Muscle of arm (tissue), 14 donors: ENCODE measurements at places on chromosomes 16 and 17.

- DNase-seq: no peak
These were observed 8.2 kb downstream of the ADCY7 start for GRCh38 chr16:50274326-50275097.

GRCh38 chr16:79947771-79948170, 347.2 kb upstream of the MAF start:
- no peak for DNase-seq

GRCh38 chr17:58002973-58003372, 4.1 kb downstream of the SRSF1 start:
- DNase-seq: no peak

DNA sequence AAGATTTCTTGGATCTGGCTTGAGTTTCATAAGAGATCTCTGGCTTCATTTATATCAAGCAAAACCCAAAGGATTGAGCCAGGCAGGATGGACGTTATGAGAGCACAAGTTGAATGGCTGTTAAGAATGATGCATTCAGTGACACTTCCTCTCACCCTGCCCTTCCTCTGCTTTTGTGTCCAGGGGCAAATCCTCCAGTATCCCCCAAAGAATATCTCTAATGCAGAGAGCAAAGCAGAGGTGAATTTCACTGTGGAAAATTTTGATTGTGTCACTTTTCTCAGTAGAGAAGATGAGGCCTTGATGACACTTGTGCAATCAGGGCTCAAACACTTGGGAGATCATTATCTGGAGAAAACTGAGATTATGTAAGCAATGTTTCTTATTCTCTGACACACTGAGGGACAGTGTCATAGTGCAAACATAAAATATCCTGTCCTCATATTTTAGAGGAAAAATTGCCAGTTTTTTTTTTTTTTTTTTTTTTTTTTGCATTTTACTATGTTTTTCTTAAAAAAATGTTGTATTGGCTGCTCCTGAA, 25.3 kb downstream of the MARCHF10 start:
- no peak for DNase-seq

GRCh38 chr17:38872671-38873385, 3.0 kb downstream of the LASP1 start:
- no peak for DNase-seq

- no peak for DNase-seq
These were observed 246.6 kb upstream of the DYNLRB2 start for GRCh38 chr16:80294172-80294571.

GRCh38 chr16:51433599-51433998, 282.5 kb upstream of the SALL1 start:
- DNase-seq: no peak

- DNase-seq: no peak
These were observed 4.3 kb upstream of the SEZ6 start for GRCh38 chr17:29010129-29010528.

DNA sequence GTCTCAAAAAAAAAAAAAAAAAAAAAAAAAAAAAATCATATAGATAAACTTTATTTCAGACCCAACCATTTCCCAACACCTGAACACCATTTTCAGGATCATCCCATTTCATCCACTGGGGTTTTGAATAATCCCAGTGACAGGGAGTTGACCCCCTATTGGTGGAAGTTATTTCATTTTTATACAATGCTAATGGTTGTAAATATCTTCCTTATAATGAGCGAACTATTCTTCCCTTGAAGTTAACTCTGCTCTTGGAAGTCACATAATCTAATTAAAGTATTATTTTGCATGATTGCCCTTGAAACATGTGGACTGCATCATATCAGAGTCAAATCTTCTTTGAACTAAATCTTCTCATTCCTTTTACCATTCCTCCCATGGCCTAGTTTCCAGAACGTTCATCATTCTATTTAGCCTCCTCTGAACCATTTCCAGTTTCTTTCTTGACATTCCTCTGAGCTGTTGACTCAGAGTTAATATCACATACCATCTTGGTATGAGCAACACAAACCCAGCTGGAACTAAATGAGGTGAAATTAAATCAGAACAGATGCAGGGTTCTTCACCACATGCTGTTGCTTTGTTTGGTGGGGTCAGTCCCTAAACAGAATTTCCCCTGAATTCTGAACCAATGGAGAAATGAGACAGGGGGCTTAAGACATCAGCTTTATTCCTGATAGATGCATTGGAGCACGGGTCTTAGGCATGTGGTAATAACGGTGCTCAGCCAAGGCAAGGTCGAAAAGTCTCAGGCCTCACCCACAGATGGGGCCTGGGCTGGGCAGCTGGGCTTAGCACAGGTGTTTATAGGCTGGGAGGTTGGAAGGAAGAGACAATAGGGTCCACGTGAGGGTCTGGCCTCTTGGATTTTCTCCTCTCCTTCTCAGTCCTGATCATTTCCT, 8.9 kb downstream of the HSD17B2 start:
- no peak for DNase-seq

DNA sequence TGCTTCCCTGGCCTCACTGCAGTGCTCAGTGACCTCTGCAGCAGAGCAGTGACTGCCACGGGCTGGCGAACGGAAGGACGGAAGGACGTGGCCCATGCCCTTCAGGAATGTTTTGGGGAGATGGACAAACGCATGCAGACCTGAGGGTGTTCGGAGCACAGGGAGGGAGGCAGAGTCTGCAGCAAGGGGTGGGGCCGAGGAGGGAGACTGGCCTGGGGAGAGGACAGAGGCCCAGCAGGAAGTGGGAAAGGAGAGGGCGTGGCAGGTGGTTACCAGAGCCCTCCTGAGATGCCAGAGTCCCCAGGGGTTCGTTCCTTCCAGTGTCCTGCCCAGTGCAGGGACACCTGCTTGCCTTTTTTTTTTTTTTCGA, 21.9 kb downstream of the ADORA2B start:
- no peak for DNase-seq

DNA sequence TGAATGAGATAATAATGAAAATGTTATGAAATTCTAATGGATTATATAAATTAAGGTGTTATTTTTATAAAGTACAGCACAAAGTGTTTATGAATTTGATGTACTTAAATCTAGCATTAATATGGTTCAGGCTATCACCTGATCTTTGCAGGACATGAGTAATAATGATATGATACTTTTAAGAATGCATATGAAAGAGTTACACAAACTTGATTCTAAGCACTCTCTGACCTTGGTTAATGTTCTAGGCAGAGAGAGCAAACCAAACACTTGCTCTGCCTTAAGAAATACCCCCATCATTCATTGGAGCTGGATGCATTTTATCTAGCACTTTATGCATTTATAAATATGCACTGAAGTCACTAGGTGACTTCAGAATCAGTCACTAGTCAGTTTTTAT, 942.2 kb upstream of the CDH8 start:
- no peak for DNase-seq

DNA sequence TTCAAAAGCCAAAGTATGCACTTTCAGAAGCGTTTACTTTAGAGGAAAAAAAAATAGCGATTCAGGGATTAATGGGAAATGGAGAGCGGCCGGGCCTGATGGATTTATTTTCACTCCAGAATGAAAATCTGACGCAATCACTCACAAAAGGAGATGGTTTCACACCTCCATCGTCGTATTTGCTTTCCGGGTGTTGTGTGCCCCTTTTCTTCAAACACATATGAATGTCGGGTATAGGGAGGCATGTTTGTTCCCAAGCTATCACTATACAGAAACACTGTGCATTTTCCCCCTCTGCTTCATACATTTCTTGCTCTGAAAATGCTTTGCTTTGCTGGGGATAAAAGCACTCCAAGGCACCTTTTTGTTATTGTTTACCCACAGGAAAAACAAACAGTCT, 562.2 kb upstream of the ZFHX3 start:
- DNase-seq: no peak

DNA sequence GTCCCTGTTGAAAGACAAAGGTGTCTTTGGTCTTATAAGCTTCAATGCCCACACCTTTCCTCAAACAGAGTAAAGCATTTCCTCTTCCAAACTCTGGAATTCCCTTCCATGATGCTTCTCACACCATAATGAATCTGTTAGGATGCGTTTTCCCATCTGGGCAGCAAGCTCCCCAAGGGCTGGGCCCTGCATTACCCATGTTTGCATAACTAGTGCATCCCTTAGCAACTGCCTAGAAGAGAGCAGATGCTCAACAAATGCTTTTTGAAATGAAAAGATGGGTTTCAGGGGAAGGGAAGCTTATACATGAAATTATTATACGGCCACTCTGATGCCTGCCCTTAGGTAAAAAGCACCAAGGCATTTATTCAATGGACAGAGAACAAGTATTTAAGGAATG, 124.5 kb upstream of the CCL2 start:
- DNase-seq: no peak

- no peak for DNase-seq
These were observed 75.6 kb upstream of the RBFOX1 start for GRCh38 chr16:7257016-7257415.

- no peak for DNase-seq
These were observed 24.7 kb downstream of the LIMD2 start for GRCh38 chr17:63675231-63675606.
